NB4 (cell line): ENCODE measurements at places on chromosomes 7 and 10.
A peak's percentile ranks its signal among the peaks of the same experiment; 100 is the strongest.

DNA sequence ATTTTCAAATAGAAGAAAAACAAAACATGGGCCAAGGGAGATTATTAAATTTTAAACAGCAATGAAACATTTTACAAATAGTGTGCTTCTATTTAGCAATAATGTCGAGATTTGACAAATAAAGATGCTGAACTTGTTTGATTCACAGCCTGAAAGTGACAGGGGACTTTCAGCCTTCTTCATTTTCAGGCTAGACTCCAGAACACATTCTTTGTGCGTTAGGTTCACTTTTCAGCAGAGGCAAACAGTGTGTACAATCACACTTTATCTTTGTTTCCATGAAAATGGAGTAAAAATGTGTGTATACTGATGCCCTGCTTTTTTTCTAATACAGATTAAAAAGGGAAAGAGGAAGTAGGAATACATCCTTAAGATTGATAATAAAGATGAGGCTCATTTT, 35.6 kb downstream of the FAM171A1 start:
- DNase-seq: no peak

- DNase-seq: no peak
Observed at GRCh38 chr7:34875481-34875880, 161.8 kb downstream of the DPY19L1 start.

DNA sequence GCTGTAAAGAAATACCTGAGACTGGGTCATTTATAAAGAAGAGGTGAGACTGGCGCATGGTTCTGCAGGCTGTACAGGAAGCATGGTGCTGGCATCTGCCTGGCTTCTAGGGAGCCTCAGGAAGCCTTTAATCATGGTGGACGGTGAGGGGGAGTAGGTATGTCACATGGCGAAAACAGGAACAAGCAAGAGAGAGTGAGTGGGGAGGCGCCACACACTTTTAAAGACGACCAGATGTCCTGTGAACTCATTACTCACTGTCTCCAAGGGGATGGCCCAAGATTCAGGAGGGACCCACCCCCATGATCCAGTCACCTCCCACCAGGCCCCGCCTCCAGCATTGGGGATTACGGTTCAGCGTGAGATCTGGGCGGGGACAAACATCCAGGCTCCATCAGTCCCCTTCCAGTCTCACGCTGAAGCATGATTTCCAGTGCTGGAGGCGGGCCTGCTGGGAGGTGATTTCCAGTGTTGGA, 3.2 kb downstream of the ZNF316 start:
- DNase-seq: peak; percentile 93

GRCh38 chr10:110625951-110626855, 17.9 kb upstream of the RBM20 start:
- no peak for DNase-seq

DNA sequence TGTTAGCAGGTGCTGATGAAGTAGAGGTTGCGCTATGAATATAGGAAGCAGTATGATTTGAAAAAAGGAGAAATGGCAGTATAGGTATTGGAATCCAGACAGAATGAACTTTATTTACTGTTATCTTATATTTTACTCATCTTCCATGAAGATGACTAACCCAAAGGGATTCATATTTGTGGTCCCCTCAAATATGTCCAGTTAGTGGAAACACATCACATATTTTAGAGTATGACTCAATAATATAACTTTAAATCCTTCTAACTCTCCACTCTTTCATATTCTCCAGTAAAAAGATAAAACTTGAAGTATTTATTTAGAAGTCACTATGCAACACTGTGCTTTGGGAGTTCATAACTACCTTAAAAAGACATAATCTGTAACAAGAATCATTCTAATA, 286.5 kb upstream of the LRRTM3 start:
- DNase-seq: no peak

GRCh38 chr10:111080224-111080623, 3.4 kb downstream of the ADRA2A start:
- DNase-seq: no peak

DNA sequence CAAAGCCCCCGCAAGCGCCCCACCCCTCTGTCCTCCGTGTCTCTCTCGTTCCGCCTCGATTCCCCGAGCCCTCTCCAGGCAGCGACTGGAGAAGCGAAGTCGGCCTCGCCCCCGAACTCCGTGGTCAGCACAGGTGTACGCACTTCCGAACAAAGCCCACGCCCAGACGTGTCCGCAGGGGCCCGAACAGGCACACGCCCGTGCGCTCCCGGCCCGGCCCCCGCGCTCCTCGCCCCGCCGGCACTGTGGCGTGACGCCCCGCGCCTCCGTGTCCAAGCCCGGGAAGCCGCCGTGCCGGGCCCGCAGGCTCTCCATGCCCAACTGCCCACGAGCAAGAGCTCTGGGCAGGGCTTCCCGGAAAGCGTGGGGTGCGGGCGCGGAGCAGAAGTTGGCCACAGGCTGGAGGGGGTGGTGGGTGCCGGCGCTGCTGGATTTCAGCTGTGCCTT, 662 bp downstream of the NRCAM start:
- no peak for DNase-seq
